Inflammatory macrophage (primary cell): ENCODE measurements at places on chromosomes 2 and 18.

GRCh38 chr2:122868646-122869275 lies 1113.3 kb downstream of the TSN start:
- no peak for DNase-seq

DNA sequence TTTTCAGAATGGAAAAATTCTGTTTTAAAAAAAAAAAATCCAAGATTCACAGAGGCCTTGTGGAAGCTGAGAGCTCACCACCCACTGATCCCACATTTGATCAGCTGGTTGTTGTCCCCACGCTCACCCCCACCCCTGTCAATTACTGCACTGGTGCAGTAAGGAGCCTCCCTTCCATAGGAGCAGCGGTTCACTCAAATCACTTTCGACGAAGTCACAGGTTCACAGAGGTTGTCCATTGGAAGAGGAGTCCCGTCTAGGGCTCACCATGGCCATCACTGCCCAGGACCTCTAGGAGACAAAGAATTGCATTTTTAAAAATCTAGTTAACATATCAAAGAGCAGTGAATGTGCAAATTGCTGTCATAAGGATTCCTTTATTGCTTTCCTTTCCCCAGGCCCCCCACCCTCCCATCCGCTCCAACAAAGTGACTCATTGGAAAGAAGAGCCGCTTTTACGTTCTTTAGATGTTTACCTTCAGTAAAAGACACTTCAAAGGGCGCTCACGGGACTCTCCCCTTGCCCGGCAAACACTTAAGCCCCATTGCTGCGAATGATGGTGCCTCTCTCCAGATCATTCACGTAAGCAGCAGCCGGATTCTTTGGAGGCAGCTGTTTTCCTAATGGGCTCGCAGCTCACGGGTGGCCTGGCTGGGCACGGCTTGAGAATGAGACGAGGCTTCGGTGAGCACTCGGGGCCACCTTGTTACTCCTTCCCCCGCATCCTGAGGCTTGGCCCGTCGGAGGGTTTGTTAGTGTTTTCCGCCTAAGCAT lies 165.5 kb upstream of the SALL3 start:
- no peak for DNase-seq

DNA sequence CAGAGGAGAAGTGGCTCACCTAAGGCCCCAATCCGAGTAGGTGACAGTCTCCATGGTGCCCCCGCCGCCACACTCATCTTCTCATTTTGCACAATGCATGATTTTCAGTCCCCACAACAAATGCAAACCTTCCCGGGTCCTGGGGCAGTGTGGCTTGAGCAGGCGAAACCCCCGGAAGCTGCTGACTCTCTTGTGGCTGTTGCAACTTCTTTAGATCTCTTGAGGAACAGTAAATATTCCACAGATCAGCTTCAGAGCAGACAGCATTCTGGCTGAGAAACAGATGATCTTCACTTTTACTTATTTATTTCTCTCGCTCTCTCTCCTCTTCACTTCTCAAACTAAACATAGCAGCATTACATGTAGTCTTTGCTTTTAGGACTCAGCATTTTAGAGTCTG lies 51.9 kb downstream of the ASAP2 start:
- DNase-seq, result peak; percentile 56

GRCh38 chr18:44290366-44290977 lies 390.2 kb upstream of the SETBP1 start:
- DNase-seq, result no peak

DNA sequence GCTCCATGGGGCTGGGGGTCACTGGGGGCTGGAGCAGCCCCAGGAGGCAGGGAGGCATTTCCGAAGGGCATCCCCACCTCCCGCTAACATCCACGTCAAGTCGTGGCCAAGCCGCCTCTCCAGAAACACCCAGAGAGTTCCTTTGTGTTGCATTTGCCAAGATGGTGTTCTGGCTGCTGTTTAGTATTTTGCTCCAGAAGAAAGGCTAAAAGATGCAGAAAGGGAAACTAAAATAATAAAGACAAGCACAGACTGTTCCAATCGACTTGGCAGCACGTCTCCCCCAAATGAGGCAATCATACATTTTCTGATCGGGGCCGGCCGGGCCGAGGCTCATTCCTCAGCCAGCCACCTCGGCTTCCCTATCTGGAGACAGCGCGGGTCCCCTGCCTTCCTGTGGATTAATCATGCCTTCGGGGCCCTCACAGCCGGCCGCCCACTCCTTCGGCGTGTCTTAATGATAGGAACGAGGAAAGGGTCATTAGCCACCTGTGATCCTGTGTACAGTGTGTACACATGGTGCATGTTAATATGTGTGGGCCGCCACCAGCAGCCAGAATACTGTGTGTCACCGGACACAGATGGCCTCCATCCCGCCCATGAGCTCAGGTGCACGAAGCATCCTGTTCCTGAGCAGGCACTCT lies 169.2 kb downstream of the KLHL29 start:
- DNase-seq, result no peak

DNA sequence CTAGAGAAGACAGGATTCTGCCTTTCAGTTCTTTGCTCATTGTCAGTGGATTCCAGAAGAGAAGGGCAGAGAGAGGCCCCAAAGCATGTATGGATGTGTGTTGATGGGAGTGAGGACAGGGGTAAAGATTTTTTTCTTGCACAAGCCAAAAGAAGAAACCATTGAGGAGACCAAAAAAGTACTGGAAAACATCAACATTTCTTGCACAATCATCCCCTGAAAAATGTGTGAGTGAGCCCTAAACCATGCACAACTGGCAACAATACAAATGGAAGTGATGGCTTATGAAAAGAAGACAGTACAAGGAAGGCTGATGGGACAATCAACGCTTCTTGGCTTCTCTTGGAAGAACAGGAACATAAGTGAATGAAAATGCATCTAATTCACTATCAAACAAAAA lies 5.6 kb upstream of the SMAD7 start:
- DNase-seq, result no peak

- DNase-seq, result no peak
Measured at GRCh38 chr2:224434618-224435017, 32.7 kb upstream of the FAM124B start.

GRCh38 chr18:72692086-72692485 lies 147.9 kb upstream of the CBLN2 start:
- DNase-seq, result no peak
